ENCODE measurements at places on chromosomes 16 and 17. TPM values are rescaled to one million over a fixed set of nuclear protein-coding genes. Genes with fewer than 3 reads are reported as not detected.
A peak's percentile ranks its signal among the peaks of the same experiment; 100 is the strongest.

DNA sequence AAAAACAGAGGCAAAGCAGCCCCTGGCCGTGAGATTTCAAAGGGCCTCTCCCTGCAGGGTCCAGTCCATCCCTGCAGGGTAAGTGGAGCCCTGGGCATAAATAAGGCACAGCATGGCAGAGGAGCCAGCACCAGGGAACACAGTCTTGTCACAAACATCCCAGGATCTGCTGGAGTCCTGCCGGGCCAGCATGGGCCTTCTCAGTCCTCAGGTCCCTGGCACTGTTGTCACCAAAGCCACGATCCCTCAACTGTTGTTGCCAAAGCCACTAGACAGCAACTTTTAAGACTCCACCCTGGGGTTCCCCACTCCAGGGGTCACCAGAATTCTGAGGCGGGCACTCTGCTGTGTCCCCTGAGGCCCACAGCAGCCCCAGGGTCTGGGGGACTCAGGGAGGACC lies 47.8 kb upstream of the BAHCC1 start:
- no peak for DNase-seq
- H3K36me3 ChIP-seq, result no peaks in the 10 kb centered on the region
- peaks cover 44% of the 10 kb centered on the region for H3K27me3 ChIP-seq
- H3K4me3 ChIP-seq, result no peak overlapping the region

DNA sequence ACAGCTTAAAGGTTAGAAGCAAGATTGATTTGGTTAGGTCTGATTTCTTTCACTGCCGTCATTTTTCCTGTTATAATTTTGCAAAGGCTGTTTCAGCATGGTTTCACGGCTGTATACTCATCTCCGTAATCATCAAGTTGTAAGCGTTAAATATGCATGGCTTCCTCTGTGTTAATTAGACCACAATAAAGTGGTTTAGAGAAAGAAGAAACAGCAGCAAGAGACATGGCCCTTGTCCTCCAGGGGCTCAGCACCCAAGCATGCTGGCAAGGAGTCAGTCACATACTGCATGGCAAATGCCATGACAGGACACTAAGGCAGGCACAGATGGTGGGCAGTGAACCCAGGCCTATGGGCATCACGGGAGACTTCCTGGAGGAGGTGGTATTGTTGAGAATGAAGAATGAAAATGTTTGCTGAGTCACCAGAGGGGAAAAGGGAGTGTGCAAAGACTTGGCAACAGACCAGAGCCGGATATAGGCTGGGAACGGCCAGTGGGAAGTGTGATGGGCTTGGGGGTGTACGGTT lies 61.4 kb upstream of the PLCG2 start:
- H3K4me1 ChIP-seq, result no peaks in the 10 kb centered on the region
- DNase-seq, result no peak
- no peak overlapping the region for H3K27ac ChIP-seq
- no peaks in the 10 kb centered on the region for H3K27me3 ChIP-seq
- no peaks in the 10 kb centered on the region for H3K36me3 ChIP-seq

GRCh38 chr17:881778-882177 lies 97.8 kb downstream of the NXN start:
- no peaks in the 10 kb centered on the region for H3K36me3 ChIP-seq
- no peak for DNase-seq
- no peaks in the 10 kb centered on the region for H3K27me3 ChIP-seq

DNA sequence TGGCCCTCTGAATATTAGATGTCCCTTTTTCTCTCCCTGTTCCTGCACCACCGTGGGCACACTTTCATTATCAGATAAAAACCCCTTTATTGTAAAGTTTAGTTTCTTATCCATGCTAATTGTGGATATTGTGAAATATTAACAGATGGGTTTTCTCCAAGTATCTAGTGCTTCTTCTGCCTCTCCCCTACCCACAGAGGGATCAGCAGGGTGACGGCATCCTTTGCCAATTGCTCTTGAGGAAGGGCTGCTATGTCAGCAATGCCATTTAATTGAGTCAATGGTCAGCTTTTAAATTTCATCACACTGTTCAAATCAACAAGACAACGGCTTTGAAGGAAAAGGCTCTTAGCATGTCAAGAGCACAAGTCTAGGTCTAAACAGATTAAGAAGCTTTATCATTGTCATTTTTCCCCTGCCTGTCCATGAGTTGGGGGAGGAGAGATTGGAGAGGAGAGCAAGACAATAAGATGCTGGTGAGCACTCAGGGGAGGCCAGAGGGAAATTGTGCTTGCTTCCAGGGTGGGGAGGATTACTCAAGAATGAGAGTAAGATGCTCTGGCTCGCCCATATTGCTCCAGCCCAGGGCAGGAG lies 443.0 kb upstream of the CCL2 start:
- DNase-seq, result no peak
- no peaks in the 10 kb centered on the region for H3K36me3 ChIP-seq
- H3K27me3 ChIP-seq, result no peaks in the 10 kb centered on the region
- H3K27ac ChIP-seq, result no peak overlapping the region
- H3K4me1 ChIP-seq, result peaks cover 9% of the 10 kb centered on the region
- H3K4me3 ChIP-seq, result no peak overlapping the region

Gene CCL17
- not detected for total RNA-seq

GRCh38 chr17:39461926-39462569 lies 762 bp downstream of the CDK12 start:
- no peaks in the 10 kb centered on the region for H3K36me3 ChIP-seq
- no peak for DNase-seq
- no peaks in the 10 kb centered on the region for H3K27me3 ChIP-seq
- H3K4me1 ChIP-seq, result peaks cover 21% of the 10 kb centered on the region

- peak overlapping the region; percentile 86 for H3K27ac ChIP-seq
- H3K27me3 ChIP-seq, result no peaks in the 10 kb centered on the region
- H3K36me3 ChIP-seq, result peaks cover 4% of the 10 kb centered on the region
- peaks cover 30% of the 10 kb centered on the region for H3K4me1 ChIP-seq
- H3K4me3 ChIP-seq, result no peak overlapping the region
- no peak for DNase-seq
Measured at GRCh38 chr17:46072998-46073397, 73.9 kb downstream of the STH start.

DNA sequence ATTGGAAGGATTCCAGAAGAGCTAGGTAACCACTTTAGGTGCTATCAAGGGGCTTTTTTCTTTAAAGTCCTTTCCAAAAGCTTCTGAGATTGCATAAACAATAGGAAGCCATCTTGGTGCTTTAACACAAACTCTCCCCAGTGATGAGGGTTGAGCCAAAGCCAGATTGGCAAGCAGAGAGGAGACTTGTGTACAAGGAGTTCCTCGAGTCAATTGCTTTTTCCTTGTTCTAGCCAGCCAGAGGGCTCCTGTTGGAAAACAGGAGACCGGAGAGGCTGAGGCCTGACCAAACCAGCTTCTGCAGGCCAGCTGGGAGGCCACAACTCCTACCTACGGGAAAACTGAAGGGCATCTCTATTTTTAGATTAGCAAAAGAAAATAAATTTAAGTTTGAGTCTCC lies 46.5 kb downstream of the MAPT start:
- no peak for DNase-seq
- no peaks in the 10 kb centered on the region for H3K36me3 ChIP-seq
- H3K27ac ChIP-seq, result no peak overlapping the region
- H3K4me1 ChIP-seq, result peaks cover 12% of the 10 kb centered on the region

GRCh38 chr17:3803308-3803640 lies 2.3 kb upstream of the ITGAE start:
- H3K4me3 ChIP-seq, result no peak overlapping the region

- DNase-seq, result peak; percentile 73
- H3K36me3 ChIP-seq, result no peaks in the 10 kb centered on the region
- H3K4me3 ChIP-seq, result peak overlapping the region; percentile 52
- H3K27ac ChIP-seq, result no peak overlapping the region
Measured at GRCh38 chr17:1486802-1487695, 5.4 kb downstream of the MYO1C start.

GRCh38 chr16:66097751-66098150 lies 268.7 kb upstream of the CDH5 start:
- H3K4me1 ChIP-seq, result no peaks in the 10 kb centered on the region
- H3K27me3 ChIP-seq, result no peaks in the 10 kb centered on the region
- DNase-seq, result no peak
- H3K36me3 ChIP-seq, result no peaks in the 10 kb centered on the region

DNA sequence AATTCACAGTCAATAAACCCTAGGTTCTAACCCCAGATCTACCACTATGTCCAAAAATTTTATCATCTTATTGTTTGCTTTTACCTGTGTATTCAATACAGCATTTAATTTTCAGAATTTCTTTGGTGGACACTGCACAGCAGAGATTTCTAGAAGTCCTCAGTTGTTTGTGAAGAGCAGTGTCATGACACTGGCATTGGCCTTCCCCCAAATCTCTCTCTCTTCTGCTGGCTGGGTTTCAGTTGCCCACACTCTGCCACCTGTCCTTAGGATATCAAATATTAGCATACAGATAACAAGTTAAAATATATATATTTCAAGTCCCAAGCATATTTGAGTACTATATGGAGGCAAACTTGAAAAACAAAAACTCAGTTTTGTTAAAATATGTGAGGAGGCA lies 2.0 kb upstream of the THUMPD1 start:
- peaks cover 7% of the 10 kb centered on the region for H3K4me1 ChIP-seq
- H3K27ac ChIP-seq, result no peak overlapping the region
- peaks cover 3% of the 10 kb centered on the region for H3K36me3 ChIP-seq
- no peaks in the 10 kb centered on the region for H3K27me3 ChIP-seq
- no peak for DNase-seq

Gene UTS2R
- 0.46 TPM for total RNA-seq

- no peaks in the 10 kb centered on the region for H3K4me1 ChIP-seq
- no peak for DNase-seq
- H3K4me3 ChIP-seq, result no peak overlapping the region
- H3K27ac ChIP-seq, result no peak overlapping the region
- no peaks in the 10 kb centered on the region for H3K27me3 ChIP-seq
Measured at GRCh38 chr17:4663711-4664110, 22.2 kb upstream of the ALOX15 start.

All from neural progenitor cell (in vitro differentiated cells).